Motor neuron (in vitro differentiated cells): ENCODE measurements at places on chromosomes 4 and X.

- no peak for ATAC-seq
These were observed 525.7 kb downstream of the PPARGC1A start for GRCh38 chr4:23364167-23364566.

- ATAC-seq: no peak
These were observed 216.7 kb upstream of the GALNT7 start for GRCh38 chr4:172951679-172952451.

DNA sequence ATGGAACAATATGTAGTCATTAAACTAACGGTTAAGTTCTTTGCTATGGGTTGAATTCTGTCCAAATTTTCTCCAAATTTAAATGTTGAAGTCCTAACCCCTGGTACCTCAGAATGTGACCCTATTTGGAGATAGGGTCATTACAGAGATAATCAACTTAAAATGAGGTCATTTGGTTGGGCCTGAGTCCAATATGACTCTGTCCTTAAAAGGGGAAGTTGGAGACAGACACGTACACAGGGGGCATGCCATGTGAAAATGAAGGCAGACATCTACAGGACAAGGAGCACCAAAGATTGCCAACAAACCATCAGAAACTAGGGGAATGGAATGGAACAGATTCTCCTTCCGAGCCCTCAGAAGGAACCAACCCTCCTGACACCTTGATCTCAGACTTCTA, 492.0 kb upstream of the FTHL17 start:
- ATAC-seq: no peak

GRCh38 chrX:154541896-154542722, 4.5 kb downstream of the G6PD start:
- ATAC-seq: peak; percentile 6
